Tibial nerve (tissue), 4 donors: ENCODE measurements at places on chromosomes 5 and 9. TPM values are rescaled to one million over a fixed set of nuclear protein-coding genes. Genes with fewer than 3 reads are reported as not detected.

WDR38 gene
- total RNA-seq: not detected

TSLP gene
- not detected for total RNA-seq

EIF4EBP3 gene
- 16.7 TPM for total RNA-seq

ARSK gene
- total RNA-seq: 19.9 TPM

DNLZ gene
- 49.4 TPM for total RNA-seq

SLC28A3 gene
- not detected for total RNA-seq

GRCh38 chr9:29220596-29221251 lies 1647.4 kb upstream of the C9orf72 start:
- no peaks in the 10 kb centered on the region for H3K4me1 ChIP-seq
- peaks cover 24% of the 10 kb centered on the region for H3K27me3 ChIP-seq
- H3K36me3 ChIP-seq: no peaks in the 10 kb centered on the region
- no peak overlapping the region for H3K4me3 ChIP-seq
- H3K27ac ChIP-seq: no peak overlapping the region

DNA sequence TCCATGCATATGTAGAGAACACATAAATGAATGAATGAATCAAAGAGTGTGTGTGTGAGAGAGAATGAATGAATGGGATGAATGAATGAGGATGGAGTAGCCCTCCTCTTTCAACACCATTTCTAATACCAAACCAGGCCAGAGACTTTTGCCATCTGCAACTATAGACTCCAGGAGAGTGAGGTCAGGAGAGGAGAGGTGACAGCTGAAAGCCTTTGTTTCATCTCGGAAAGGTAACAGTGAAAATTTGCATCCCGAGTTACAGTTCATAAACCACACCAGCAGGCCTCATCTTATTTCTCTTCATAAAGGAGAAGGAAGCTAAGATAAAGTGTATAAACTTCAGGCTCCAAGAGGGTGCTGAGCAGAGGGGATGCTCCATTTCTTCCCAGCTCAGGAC lies 255.3 kb upstream of the KLF4 start:
- no peak overlapping the region for H3K4me3 ChIP-seq
- H3K36me3 ChIP-seq: no peaks in the 10 kb centered on the region
- peaks cover 27% of the 10 kb centered on the region for H3K4me1 ChIP-seq

- H3K27ac ChIP-seq: peak overlapping the region; percentile 88
- H3K36me3 ChIP-seq: peaks cover 24% of the 10 kb centered on the region
- no peaks in the 10 kb centered on the region for H3K27me3 ChIP-seq
- DNase-seq: no peak
Observed at GRCh38 chr5:116084287-116084691, 536 bp upstream of the COMMD10 start.

- H3K27me3 ChIP-seq: no peaks in the 10 kb centered on the region
- no peaks in the 10 kb centered on the region for H3K36me3 ChIP-seq
- no peaks in the 10 kb centered on the region for H3K4me1 ChIP-seq
- no peak for DNase-seq
Observed at GRCh38 chr5:123454259-123454911, 31.2 kb upstream of the CEP120 start.

- no peaks in the 10 kb centered on the region for H3K27me3 ChIP-seq
- H3K27ac ChIP-seq: peak overlapping the region; percentile 9
- no peaks in the 10 kb centered on the region for H3K4me1 ChIP-seq
- DNase-seq: no peak
Observed at GRCh38 chr5:181204113-181204825, 727 bp downstream of the TRIM7 start.

GRCh38 chr5:125175348-125176004 lies 429.0 kb upstream of the ZNF608 start:
- no peak for DNase-seq
- H3K36me3 ChIP-seq: no peaks in the 10 kb centered on the region
- no peak overlapping the region for H3K27ac ChIP-seq
- H3K4me1 ChIP-seq: no peaks in the 10 kb centered on the region
- no peak overlapping the region for H3K4me3 ChIP-seq

- no peaks in the 10 kb centered on the region for H3K36me3 ChIP-seq
- H3K4me1 ChIP-seq: no peaks in the 10 kb centered on the region
- H3K27me3 ChIP-seq: no peaks in the 10 kb centered on the region
- no peak for DNase-seq
- H3K27ac ChIP-seq: no peak overlapping the region
Observed at GRCh38 chr5:58107704-58108103, 352.2 kb downstream of the PLK2 start.

DNA sequence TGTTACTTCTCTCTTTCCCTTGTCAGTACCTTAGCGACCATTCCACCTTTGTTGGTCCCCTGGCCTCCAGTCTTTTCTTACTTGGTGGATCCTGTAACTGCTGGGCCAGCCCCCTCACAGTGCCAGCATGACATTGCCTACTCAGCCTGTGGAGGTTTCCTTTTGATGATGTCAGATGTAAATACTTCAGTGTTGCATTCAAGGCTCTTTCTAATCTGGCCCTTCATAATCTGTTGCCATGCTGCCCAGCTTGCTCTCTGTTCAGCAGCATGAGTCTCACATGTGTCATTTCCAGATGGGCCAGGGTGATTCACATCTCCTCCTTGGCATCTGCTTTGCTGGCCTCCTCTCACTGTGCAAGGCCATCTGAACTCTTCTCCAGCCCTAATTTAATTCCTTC lies 57.1 kb downstream of the MAST4 start:
- no peak overlapping the region for H3K4me3 ChIP-seq
- no peak overlapping the region for H3K27ac ChIP-seq
- no peak for DNase-seq
- no peaks in the 10 kb centered on the region for H3K36me3 ChIP-seq

DNA sequence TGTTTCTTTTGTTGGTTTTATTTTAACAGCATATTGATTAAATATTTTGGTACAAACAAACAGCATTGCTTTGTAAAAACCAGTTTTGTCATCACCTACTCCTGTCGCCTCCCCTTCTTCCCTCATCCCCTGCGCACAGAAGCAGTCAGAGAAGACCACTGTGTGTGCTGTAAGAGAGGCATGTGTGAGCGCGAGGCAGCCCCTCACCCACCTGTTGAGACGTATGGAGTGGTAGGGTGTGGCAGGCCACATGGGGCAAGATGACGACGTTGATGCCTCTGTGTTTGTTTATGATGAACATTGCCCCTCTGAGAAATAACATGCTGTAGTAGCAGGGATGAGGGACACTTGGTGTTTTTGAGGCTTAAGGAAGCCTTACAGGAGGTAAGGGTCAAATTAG lies 71.3 kb downstream of the GPR21 start:
- H3K27ac ChIP-seq: no peak overlapping the region
- no peaks in the 10 kb centered on the region for H3K36me3 ChIP-seq
- no peaks in the 10 kb centered on the region for H3K4me1 ChIP-seq

DNA sequence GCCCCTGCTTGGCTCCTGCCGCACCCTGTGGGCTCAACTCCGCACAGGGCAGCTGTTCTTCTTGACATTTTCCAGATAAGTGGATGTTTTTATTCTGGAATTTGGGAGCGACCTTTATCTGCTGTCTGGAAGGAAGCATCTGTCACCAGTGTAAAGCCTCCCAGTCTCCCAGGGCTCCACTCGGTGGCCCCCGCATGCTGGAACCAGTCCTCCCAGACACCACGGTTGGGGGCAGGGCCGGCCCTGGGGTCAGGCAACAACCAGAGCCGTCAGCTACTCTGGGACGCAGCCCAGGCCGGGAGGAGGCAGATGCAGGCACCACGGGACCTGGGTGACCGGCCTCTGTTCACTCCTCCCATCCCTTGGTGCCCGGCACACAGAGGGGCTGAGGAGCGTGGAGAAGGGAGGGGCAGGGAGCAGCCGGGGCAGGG lies 92.8 kb upstream of the ADAMTS2 start:
- H3K36me3 ChIP-seq: no peaks in the 10 kb centered on the region
- DNase-seq: no peak
- no peak overlapping the region for H3K4me3 ChIP-seq
- H3K27ac ChIP-seq: no peak overlapping the region
- no peaks in the 10 kb centered on the region for H3K4me1 ChIP-seq

- H3K27me3 ChIP-seq: no peaks in the 10 kb centered on the region
- no peaks in the 10 kb centered on the region for H3K4me1 ChIP-seq
- no peaks in the 10 kb centered on the region for H3K36me3 ChIP-seq
- no peak for DNase-seq
Observed at GRCh38 chr9:135302329-135303279, 177.0 kb upstream of the PPP1R26 start.

DNA sequence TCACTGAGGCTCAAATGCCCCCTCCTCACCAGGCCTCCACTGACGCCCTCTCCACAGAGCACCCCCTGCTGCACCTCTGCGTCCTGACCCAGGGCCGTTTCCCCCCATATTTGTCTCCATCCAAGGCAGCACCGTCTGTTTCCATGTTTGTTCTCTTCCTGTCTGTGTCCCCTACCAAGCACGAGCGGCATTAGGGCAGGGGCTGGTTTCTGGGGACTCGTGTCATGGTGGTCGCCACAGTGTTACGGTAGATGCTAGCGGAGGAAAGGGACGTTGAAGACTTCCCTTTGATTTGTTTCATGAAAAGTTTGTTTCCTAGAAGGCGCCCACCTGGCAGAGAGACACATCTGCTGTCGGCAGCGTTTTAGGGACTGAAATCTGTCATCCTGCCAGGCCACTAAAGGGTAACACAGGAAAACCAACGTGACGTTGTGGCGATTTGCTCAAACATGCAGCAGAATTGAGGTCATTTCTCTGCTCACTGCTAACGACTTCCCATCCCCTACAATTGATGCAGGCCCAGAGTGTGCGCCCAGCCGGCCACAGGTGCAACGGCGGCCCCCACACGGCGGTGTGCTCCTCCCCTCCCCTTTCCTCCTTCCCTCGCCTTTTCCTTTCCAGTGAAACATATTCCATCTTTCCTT lies 79.3 kb upstream of the IRX4 start:
- H3K4me1 ChIP-seq: no peaks in the 10 kb centered on the region
- no peak overlapping the region for H3K4me3 ChIP-seq
- H3K27me3 ChIP-seq: no peaks in the 10 kb centered on the region

DNA sequence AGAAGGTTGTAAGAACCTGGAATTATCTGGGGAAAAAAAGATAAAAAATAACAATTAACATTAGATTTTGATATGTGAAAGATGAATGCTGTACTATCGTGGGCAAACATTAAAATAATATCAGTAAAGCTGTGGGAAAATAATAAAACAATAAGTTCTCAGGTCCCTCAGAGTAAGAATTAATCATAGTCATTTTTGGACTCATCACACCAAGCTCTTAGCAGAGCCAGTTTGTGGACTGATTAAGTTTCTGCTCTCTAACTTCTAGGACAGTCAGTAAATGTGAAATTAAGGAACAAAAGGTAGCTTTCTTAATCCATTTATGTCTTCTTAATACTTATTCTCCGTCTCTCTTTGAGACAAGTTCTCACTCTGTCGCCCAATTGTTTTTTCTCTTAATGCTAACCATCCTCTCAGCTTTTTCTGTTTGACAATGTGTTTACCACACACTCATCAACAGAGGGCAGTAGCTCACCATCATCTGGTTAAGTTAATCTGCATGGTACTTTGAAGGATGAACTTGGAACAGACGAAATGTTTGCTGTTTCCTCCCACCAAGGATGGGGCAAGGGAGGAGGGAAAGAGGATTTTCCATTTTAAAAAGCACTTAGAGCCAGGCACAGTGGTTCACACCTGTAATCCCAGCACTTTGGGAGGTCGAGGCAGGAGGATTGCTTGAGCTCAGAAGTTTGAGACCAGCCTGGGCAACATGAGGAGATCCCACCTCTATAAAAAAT lies 5.3 kb upstream of the ACO1 start:
- no peaks in the 10 kb centered on the region for H3K27me3 ChIP-seq
- H3K4me1 ChIP-seq: peaks cover 4% of the 10 kb centered on the region
- H3K27ac ChIP-seq: peak overlapping the region; percentile 9
- H3K36me3 ChIP-seq: no peaks in the 10 kb centered on the region
- no peak overlapping the region for H3K4me3 ChIP-seq

- DNase-seq: no peak
- H3K27ac ChIP-seq: no peak overlapping the region
- H3K27me3 ChIP-seq: no peaks in the 10 kb centered on the region
- no peaks in the 10 kb centered on the region for H3K36me3 ChIP-seq
- H3K4me1 ChIP-seq: no peaks in the 10 kb centered on the region
Observed at GRCh38 chr9:133616643-133617405, 7.6 kb upstream of the FAM163B start.
